Memory B cell (primary cell): ENCODE measurements at places on chromosomes 2 and 18.

DNA sequence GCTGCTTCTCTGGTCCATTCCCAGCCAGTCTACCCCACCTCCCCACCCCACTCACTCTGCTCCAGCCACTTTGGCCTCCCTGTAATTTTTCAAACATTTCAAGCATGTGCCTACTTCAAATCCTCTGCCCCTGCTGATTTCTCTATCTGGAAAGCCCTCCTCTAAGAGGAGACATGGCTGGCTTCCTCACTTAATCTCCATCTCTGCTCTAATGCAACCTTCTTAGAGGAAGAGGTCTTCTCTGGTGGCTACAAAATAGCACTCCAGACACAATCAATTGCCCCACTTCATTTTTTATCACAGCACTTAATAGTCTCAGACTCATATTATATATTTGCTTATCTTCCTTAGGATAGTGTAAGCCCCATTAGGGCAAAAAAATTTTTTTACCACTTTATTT is 161.1 kb upstream of the SLC39A10 start:
- DNase-seq: no peak

DNA sequence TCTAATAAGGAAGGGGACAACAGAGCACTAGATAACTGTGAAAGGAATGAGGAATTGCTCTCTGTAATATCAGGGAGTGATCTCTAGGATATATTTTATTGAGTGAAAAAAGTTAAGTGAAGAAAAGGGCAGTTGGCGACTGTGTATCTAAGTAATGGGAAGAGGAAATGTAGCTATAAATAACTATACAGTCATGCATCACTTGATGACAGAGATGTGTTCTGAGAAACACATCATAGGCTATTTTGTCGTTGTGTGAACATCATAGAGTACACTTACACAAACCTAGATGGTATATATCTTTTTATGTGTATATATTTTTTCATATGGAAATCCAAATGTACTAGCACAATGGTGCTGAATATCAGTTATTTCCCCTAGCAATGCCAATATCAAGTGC is 329.3 kb downstream of the TXNL1 start:
- no peak for DNase-seq

GRCh38 chr18:25805323-25805722 is 285.1 kb downstream of the SS18 start:
- DNase-seq: no peak

- DNase-seq: no peak
These were observed 106.0 kb downstream of the ZNF236 start for GRCh38 chr18:76928179-76928868.
